ENCODE measurements at places on chromosomes 3 and 15.

- DNase-seq, result no peak
These were observed 9.7 kb downstream of the CCDC12 start for GRCh38 chr3:46966811-46967210.

DNA sequence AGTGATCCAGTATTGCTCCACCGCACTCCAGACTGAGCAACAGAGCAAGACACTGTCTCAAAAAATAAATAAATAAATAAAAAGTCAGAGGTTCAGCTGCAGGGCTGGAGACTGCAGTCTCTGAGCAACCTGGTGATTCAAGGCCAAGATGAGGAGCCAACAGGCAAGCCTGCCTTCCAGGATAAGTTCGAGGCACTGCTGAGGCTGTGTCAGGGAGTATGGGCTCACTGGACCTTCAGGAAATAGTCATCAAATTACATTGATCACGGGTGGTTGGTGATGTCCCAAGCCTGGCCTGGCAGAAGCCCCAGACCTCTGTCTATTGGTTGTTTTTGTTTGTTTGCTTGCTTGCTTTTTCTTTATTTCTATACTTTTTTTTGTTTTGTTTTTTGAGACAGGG, 41.5 kb downstream of the IDH2 start:
- no peak for DNase-seq

GRCh38 chr3:62117903-62118548, 255.3 kb downstream of the FEZF2 start:
- DNase-seq, result no peak

DNA sequence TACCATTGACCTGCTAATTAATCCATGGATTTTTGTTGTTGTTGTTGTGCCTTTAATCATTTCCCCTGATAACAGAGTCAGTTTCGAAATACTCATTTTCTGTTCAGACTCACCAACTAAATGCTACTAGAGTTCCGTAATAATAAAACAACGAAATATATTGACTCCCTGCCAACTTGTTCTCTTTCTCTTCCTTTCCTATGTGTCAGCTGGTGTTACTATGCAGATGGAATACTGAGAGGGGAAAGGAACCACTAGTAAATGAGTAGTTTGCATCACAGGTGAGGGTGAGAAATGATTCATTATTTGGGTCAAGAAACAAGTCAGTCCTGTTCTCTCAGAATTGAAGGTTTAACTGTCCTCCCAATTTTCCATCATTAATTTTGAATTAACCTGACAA, 1027.3 kb downstream of the TUSC7 start:
- no peak for DNase-seq

GRCh38 chr15:98530570-98530969, 117.8 kb upstream of the IGF1R start:
- DNase-seq, result no peak

DNA sequence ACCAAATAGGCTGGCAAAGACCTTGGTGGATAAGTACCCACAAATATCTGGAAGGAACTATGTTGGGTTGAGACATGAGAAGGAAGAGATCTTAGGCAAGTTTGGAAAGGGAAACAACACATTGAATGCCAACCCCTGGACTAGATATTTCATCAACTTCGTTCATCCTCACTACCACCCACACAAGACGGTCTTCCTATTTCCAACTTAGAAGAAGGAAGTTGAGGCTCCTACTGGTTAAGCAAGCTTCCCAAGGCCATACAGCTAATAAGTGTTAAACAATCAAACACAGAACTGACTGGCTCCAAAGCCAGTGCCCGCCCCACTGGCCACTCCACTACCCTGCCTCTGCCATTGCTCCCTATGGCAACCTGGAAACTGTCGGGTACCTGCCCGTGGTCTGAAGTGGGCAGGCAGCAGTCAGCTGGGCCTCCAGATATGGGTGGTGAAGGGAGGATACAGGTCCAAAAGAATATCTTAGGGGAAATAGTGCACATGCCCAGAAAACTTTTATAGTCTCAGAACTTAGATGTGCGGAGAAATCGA, 94.9 kb downstream of the LIPC start:
- DNase-seq, result no peak

- DNase-seq, result no peak
These were observed 82.6 kb upstream of the RAP2B start for GRCh38 chr3:153079386-153079785.

GRCh38 chr15:78108300-78109084, 16.1 kb downstream of the SH2D7 start:
- peak; percentile 87 for DNase-seq

GRCh38 chr3:59867185-59868002, 817.6 kb upstream of the CFAP20DC start:
- DNase-seq, result peak; percentile 66

GRCh38 chr3:161552984-161553560, 56.5 kb downstream of the OTOL1 start:
- DNase-seq, result no peak

- peak; percentile 23 for DNase-seq
These were observed 37.2 kb downstream of the HMG20A start for GRCh38 chr15:77457905-77458265.

Measured in umbilical cord (tissue), 2 donors.